HT1080 (cell line): ENCODE measurements at places on chromosomes 13 and 19.

DNA sequence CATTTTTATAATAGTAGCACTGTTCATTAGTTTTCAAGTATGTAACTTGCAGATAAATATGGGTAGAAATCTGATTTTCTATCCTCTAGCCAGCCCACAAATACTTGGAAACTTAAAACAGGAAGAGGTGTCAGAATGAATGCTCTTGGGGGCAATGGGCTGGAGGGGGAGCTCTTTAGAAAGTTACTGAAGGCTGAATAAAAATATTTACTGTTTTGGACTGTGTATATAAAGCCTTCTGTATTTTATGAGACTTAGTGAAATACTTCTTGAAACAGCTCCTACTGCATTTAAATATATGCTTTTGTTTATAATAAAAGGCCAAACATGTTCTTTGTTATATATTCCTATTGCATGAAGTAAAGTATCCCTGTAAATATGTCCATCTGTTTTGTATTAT, 138.8 kb downstream of the RGCC start:
- no peak for DNase-seq

DNA sequence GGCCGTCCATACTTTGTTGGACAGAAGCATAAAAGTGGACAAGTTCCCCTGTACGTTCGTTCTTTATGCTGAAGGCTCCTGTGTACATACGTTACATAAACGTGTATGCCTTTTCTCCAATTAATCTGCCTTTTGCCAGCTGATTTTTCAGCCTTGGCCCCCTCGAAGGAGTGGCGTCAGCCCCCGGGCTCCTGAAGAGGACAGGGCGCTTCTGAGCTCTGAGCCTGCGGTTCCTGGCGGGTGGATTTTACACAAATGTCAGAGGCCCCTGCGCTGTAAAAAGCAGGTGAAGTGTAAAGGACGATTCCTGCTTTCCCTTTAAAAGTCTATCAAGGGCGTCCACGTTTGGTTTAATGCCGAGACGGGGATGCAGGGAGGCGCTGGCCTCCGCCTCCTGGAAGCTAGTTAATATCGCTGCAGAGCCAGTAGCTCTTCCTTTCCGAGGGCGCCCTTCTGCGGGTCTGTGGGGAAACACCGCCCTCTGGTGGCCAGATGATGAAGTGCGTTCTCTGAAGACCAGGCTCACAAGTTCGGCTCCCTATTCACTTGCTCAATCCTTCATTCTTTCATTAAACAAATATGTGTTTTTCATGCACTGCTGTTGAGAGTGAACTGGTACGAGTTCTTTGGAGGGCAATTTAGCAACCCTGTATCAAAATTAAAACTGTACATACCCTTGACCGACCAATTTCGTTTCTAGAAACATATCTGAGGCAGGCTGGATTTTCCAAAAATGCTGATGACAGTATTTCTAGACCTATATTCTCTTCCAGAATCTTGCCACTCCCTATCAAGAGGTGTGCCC, 62.0 kb downstream of the GPR12 start:
- peak; percentile 79 for DNase-seq

DNA sequence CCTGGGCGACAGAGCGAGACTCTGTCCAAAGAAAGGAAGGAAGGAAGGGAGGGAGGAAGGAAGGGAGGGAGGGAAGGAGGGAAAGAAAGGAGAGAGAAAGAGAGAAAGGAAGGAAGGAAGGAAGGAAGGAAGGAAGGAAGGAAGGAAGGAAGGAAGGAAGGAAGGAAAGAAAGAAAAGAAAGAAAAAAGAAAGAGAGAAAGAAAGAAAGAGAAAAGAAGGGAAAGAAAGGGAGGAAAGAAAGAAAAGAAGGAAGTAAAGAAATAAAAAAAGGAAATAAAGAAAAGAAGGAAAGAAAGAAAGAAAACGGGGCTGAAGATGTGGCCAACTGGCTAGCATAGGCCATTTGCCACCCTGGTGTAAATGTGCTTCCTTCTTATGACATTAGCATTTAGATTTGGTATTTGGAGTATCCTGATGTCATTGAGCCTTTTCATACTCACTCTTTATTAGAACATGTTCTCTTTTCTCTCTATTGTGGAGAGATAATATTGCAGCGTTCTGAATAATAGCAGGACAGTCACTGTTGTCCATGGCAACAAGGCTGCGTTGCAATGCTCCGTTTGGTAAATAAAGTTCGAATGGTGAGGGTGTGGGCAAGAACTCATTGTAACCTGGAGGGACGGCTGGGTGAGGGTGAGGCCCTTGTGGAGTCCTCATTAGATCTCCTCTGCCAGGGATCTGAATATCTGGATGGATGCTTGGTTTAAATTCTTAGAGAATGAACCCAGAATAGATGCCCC, 173.9 kb upstream of the UBL3 start:
- DNase-seq = no peak

DNA sequence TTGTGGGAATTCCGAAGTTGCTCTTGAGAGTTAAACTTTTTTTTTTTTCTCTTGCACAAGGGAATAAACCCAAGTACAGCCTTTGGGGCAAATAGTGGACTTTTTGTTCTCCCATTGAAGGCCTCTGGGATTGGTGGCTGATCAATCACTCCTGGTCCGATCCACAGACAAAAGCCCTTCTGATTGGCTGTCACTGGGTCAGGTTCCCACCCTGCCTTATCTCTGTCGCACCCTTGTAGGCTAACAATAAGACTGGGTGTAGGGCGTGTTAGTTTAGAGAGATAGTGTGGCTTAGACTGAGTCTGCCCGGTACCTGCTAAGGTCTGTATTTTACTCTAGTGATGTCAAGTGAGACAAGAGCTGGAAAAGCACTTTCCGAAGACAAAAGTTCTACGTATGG, 380.8 kb downstream of the NDFIP2 start:
- DNase-seq = no peak

DNA sequence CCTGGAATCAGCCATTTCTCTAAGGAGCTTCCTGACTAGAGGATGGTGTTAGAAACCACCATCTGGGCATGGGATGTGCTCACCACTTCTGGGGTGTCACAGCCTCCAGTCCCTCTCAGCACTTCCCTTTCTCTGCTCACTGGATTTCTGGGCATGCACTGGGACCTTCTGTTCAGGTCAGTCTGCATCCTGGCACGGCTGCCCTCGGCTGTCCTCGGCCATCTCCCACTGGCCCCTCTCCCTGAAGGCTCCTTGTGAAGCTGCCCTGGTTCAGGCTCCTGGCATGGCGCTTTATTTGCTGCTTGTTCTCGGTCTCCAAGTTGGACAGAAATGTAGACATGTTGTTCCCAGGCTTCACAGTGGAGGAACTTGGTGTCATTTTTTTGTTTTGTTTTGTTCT, 60.0 kb downstream of the TEX29 start:
- no peak for DNase-seq

GRCh38 chr13:19781526-19781925, 1.2 kb downstream of the PSPC1 start:
- no peak for DNase-seq

- no peak for DNase-seq
Observed at GRCh38 chr13:102461302-102461701, 59.5 kb upstream of the FGF14 start.

- no peak for DNase-seq
Observed at GRCh38 chr19:37979547-37980082, 72.6 kb downstream of the SIPA1L3 start.

DNA sequence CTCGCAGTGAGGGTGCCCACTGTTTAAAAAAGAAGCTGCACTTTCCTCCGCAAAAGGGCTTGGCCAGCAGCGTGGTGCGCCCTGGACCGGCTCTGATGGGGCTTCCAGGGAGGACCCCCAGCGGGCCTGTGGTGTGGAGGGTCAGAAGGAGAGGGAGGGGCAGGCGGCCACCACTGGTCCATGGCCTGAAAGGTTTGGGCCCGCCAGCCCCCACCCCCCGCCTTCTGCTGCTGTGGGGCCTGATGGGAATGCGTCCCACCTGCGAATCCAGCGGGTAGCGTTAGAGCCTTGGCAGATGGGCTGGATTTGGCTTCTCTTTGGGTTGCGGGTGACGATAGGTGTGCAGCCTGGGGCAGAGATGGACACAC, 34.7 kb downstream of the TMEM255B start:
- no peak for DNase-seq

DNA sequence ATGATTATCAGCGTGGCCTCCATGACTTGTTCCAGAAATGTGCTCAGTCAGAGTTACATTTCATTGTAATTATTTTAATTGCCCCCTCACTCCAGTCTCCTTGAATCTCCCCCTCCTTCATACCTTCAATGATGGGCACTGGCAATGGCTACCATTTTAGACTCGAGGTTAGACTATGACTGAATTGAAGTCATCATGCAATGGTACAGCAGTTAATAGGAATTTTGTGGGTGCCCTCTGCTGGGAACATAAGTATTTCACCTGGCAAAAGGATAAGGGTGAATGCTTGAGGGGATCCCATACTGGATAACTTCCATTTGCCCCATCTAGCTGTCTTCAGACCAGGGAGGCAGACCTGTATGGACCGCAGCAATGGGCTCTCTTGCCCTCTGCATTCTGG, 32.2 kb upstream of the USP12 start:
- DNase-seq = peak; percentile 42

DNA sequence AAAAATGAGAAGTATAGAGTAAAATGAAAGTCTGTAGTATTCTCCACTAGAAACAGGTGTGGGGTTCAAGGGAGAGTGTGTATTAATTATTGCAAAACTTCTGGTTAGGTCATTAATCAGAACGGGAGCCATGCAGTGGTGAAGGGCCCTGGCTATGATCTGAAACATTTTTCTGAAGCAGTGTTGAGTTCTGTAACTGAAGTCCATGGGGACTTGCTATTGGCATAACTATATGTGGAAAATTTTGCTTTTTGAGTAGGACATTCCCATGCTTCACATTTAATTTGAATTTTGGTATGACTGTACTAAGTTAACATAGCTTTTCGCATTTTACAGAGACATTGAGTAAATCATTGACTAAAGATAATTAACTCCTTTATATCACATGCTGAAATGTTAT, 67.5 kb downstream of the LRCH1 start:
- no peak for DNase-seq

DNA sequence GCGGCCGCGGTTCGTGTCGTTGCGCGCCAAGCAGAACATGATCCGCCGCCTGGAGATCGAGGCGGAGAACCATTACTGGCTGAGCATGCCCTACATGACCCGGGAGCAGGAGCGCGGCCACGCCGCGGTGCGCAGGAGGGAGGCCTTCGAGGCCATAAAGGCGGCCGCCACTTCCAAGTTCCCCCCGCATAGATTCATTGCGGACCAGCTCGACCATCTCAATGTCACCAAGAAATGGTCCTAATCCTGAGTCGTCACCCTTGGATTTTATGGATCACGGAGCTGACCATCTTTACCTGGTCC, 475 bp downstream of the MRPL57 start:
- DNase-seq = no peak

GRCh38 chr13:103354171-103354570, 288.0 kb upstream of the SLC10A2 start:
- DNase-seq = no peak

DNA sequence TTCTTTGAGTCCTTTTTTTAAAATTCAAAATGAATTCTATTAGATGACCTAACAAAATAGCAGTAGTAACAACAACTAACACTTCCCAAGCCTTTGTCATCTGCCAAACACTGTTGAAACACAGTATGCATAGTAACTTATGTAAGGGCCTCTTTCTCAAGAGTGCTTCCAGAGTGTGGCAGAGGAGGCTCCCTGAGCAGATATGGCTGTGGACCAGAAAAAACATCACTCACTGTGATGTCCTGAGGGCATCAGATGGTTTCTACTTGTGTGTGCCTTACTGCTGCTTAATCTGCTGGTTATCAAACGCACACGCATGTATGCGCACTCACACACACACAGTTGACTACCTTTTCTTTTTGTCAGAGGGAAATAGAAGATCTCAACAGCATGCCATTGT, 110.8 kb downstream of the DLEU7 start:
- DNase-seq = peak; percentile 16

DNA sequence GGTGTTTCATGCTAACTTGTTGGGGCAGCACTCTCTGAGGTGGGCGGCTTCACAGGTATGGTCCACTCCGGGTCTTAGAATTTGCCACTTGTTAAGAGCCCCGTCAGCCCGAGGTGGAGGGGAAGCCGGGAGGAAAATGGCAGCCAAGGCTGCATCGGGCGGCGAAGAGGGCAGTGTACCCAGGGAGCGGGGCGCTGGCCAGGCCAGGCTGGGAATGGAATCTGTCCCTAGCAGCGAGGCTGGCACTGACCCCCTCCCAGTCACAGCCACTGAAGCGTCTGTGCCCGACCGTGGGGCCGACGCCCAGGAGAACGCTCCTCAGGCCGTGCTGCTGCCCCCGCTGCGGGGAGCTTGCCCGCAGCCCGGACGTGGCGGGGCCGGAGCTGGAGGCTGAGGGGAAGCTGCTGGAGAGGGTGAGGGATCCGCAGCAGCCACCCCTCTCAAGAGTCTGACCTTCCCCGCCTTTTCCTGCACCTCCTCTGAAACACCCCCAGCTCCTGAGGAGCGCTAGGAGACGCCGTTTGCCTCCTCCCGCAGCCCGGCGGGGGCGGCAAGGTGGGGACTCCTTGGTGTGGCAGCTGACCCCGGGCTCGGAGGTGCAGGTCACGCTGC, 313.8 kb upstream of the SPRY2 start:
- no peak for DNase-seq

- no peak for DNase-seq
Observed at GRCh38 chr19:6039566-6040225, 61.8 kb upstream of the RANBP3 start.
